Mesendoderm (in vitro differentiated cells): ENCODE measurements at places on chromosomes 12 and 14.

- peak; percentile 30 for DNase-seq
Measured at GRCh38 chr12:129887101-129887500, 16.7 kb downstream of the TMEM132D start.

DNA sequence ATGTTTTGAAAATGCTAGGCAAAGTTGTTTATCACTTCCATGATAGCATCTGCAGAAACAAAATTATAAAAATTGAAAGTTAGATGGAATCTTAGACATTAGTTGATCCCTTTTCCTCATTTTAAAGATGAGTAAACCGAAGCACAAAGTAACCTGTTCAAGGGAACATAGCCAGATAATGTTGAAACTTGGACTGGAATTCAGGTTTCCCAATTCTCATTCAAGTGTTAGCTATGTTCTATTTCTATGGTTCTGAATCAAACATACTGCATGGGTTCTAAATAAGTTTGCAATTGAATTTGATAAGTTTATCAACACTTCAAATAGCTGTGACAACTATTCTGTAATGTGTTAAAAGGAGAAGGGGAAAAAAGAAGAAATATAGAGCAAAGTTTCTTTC is 122.4 kb upstream of the SOX5 start:
- no peak for DNase-seq

DNA sequence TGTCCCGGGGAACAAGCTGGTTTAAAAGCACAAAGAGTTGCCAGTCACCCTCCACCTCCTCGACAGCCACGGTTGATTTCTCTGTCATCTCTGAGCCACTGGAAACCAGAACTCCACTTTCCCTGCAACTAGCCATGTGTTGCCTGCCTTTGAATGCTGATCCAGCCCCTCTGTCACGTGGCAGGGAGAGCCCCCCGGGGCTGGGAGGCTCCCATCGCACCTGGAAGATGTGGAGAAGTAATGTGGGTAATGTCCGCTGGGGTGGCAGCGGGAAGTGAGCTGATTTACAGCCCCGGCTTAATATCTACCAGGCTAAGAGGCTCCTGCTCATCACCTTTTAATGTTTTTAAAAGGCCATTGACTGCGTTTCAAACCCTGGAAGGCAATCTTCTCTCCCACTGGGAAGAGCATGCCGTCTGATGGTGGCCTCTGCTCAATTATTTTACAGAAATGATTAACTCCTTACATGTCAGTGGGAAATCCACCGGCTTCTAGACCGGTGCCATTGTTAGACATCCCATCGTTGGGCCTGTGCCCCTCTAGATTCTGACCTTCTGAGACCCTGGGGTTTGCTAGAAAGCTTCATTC is 7.4 kb downstream of the PRIMA1 start:
- no peak for DNase-seq

DNA sequence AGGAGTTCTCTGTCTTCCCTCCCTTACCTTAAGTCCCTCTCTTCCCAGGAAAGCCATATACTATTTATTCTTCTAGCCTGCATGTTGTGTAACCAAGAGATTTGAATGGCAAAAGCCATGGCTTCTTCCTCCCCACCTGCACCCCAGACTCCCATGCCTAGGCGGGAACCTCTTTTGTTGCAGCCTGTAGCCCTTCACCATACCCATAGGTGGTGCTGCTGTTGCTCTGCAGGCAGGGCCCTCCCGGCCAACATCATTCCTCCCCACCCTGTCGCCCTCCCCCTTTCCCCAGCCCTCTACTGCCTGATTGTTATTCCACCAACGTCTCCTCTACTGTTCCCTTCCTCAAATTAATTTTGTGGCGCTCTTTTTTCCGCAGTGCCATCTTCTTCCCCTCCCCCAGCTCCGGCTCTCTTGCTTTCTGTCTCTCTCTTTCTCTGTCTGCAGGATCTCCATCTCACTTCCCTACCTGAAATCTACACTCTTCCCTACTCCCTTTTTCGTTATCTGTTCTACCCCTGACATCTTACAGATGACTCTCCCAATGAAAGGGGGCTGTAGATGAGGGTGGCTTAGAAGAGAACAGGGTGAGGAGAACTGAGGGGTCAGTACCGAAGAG is 13.8 kb downstream of the NGDN start:
- peak; percentile 79 for DNase-seq

DNA sequence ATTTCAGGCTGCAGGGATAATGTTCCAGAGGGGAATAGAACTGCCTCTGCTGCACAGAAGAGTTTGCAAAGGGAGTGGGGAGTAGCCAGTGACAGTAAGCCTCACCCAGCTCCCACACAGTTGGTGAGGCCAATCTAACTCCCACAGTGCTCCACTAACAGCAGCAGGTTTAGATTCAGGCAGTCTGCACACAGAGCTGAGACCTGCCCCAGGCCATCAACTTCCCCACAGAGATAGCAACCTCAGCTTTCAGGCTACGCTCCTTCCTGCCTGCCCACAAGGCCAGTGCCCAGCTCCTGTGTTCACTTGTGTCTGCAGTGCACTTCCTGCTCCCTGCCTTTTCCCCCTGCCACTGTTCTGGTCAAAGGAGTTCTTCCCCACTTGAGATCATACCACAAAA is 107.5 kb downstream of the TBC1D30 start:
- DNase-seq = peak; percentile 44

DNA sequence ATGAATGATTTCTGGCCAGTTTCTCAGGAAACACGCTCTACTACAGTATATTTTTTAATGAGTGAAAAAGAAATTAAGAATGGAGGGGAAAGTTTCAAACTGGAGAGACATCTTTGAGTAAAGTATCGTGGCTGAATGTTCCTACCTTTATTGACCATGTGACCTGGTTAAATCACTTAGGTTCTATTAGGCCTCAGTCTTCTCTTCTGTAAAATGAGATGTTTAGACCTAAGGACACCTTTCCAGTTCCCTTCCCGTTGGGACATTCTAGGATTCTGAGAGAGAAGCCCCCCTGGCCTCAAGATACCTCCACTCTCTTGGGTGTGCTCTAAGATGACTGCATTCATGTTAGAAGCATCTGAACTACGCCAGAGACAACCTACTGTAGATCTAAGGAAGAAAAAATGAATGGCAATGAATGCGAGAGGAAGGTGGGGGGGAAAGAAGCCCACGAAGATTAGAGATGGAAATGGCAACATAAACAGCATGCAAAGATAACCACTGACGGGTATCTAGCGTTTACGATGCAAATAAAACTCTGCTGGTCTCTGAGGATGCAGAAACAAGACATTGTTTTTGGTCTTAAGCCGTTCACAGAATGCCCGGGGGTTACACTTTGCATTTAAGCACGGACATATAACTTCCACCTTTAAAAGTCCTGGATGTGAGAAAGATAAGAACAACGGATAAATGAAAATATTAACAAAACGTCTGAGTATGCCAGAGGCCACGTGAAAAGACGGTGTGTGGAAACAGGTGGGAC is 599 bp upstream of the CPSF6 start:
- DNase-seq = no peak

DNA sequence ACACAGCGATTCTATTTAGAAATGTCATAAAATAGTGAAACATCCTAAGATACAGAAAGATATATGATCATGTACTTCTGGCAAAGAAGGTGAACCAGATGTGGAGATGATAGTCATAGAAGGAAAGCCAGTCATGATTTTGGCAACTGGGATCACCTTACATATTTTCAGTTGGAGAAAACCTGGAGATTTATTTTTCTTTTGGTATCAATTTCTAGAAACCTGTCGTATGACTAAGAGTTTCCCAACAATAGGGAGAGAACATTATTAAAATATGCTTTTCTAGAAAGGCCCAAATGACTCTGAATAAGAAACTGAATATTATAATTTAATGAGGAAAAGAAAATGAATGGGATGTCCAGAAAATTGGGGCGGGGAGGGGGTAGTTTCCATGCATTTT is 396.4 kb downstream of the ZFP36L1 start:
- DNase-seq = no peak

DNA sequence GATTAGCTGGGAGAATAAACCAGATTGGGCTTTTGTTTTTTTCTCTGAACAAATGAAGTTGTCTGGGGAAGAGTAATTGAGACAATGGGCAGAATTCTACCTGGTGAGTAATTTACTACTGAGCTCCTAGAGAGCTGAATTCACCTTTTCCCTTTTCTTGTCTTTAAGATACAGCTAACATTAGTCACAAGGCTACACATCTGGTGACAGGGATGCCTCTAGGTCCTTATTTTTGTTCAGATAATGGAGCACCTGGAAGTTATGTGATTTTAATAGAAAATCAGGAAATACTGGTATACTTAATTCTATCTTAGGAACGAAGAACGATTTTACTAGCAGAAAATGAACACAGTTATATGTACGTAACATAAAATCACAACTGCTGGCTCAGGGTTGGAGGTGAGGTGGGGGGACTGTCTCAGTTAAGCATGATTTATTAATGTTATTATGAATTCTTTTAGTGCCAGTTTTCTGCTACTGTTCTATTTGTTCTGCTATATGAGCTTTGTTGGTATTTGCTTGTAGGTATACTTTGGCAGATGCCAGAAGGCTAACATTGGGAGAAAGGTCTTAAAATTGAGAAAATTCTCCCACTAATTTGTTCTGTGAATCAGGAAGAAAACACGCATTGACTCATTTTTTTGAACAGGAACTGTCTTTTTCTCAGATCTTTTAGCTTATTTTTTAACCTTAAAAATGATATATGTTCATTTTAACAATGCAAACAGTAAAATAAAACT is 482.7 kb upstream of the RGS6 start:
- no peak for DNase-seq

GRCh38 chr12:11859705-11860425 is 210.4 kb downstream of the ETV6 start:
- peak; percentile 79 for DNase-seq

- DNase-seq = peak; percentile 90
Measured at GRCh38 chr14:100645196-100645981, 58.2 kb upstream of the BEGAIN start.

- DNase-seq = no peak
Measured at GRCh38 chr12:114885501-114885900, 201.5 kb upstream of the TBX3 start.

DNA sequence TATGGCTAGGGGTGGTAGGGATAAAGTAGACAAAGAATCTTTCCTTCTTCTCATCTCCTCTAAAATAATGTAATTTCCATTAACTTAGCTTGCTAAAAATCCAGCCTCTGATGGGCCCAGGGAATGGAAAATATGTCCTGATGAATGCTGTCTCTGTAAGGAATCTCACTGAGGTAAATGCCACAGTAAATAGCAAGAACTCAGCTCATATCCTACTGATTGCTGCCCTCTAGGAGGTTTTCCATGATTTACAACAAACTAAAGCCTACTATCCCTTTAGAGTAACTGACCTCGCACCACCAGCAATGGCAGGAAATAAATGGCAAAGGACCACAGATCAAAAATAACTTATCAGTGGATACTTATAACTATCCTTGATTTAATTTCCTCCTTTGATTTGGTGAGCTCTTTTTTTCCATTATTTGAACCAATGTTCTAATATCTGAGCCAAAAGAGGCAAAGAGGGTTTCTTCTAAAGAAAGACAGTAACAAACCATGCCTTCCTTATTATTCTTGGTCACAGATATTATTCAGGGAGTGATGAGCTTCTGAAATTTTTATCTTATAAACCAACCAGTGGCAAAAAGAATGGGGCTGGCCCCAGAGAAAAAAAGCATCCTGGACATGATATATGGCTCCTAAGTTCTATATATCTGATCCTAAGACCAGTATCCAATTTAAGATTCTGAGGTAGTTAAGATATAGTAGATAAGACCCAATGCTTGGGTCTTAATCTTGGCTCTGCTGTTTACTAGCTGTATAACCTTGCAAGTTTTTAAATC is 43.8 kb downstream of the SENP1 start:
- peak; percentile 62 for DNase-seq

- DNase-seq = no peak
Measured at GRCh38 chr12:131901431-131902331, 7.3 kb downstream of the ULK1 start.

DNA sequence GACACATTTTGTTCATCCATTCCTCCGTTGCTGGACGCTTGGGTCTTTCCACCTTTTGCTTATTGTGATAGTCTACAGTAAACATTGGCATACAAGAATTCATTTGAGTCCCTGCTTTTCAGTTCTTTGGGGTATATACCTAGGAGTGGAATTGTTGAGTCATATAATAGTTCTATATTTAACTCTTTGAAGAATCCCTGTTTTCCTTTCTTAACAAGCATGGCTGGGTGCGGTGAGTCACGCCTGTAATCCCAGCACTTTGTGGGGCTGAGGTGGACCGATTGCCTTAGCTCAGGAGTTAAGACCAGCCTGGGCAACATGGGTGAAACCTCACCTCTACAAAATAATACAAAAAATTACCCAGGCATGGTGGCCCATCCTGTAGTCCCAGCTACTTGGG is 75.4 kb downstream of the CCDC92 start:
- DNase-seq = no peak

GRCh38 chr12:113043240-113043639 is 13.3 kb upstream of the DTX1 start:
- no peak for DNase-seq

DNA sequence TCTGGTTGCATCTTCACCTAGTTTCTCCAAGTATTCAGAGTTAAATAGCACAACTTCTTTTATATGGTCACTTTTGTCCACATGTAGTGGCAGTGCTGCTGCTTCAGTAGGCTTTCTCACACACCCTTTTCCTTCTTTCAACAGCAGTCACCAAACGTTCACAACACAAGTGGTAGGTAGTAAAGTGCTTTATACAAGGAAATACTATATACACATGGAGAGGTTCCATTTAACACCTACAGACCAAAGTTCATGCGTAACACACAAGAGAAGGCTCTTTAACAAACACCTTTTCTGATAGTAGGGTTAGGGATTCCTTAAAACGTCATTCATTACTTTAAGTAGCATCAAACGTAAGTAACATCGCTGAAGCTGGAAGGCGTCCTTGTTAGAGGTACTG is 107.1 kb upstream of the USP44 start:
- no peak for DNase-seq
